ENCODE measurements at places on chromosomes 6 and 20.

DNA sequence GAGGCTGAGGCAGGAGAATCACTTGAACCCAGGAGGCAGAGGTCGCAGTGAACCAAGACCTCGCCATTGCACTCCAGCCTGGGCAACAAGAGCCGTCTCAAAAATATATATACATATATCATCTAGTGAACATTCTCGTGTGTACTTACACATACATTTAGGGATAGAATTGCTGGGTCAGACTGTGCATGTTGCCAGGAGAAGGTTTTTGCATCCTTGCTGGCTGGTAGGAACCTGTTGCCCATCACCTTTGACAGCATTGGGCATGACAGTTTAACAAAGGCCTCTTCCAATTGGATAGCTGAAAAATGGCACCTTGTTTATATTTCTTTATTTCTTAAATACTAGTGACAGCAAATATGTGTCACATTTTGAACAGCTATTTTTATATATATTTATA, 5.4 kb downstream of the AAR2 start:
- no peak for DNase-seq

GRCh38 chr6:133814797-133815196, 74.1 kb upstream of the TCF21 start:
- DNase-seq, result no peak

- DNase-seq, result no peak
Measured at GRCh38 chr20:2449386-2449785, 21.2 kb downstream of the SNRPB start.

- DNase-seq, result no peak
Measured at GRCh38 chr6:16055852-16056251, 73.0 kb upstream of the MYLIP start.

DNA sequence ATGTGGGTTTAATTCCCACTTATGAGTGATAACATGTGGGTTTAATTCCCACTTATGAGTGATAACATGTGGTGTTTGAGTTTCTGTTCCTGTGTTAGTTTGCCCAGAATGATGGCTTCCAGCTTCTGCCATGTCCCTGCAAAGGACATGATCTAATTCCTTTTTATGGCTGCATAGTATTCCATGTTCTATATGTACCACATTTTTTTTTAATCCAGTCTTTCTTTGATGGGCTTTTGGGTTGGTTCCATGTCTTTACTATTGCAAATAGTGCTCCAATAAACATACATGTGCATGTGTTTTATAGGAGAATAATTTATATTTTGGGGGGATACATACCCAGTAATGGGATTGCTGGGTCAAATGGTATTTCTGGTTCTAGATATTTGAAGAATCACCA, 317.8 kb downstream of the MMUT start:
- DNase-seq, result no peak

GRCh38 chr20:3371754-3372153, 35.7 kb downstream of the DNAAF9 start:
- DNase-seq, result no peak

GRCh38 chr6:93222071-93222851, 197.1 kb downstream of the EPHA7 start:
- no peak for DNase-seq

DNA sequence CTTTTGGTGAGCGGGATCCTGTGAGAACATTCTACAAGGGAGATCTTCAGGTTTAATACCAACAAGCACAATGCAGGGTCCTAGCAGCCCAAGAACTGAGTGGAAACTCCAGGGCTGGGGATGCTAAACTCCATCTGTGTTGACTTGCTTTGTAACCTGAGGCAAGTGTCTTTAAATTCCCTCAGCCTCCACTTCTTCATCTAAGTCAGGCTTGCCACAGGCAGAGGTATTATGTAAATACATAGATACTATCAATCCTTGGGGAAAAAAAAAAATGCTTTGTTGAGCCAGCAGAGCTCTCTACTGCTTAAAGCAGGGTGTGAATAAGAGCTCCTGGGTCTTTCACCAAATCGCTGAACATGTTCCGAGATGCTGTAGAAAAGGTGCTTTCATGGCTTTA, 114.2 kb upstream of the PHACTR1 start:
- DNase-seq, result no peak

GRCh38 chr6:27693766-27694546, 218.2 kb downstream of the OR2B2 start:
- DNase-seq, result no peak
